ENCODE measurements at places on chromosomes 4 and X.

- DNase-seq, result no peak
Observed at GRCh38 chr4:84379917-84380641, 119.0 kb downstream of the NKX6-1 start.

GRCh38 chrX:132188175-132188574 lies 31.1 kb downstream of the RAP2C start:
- DNase-seq, result no peak

DNA sequence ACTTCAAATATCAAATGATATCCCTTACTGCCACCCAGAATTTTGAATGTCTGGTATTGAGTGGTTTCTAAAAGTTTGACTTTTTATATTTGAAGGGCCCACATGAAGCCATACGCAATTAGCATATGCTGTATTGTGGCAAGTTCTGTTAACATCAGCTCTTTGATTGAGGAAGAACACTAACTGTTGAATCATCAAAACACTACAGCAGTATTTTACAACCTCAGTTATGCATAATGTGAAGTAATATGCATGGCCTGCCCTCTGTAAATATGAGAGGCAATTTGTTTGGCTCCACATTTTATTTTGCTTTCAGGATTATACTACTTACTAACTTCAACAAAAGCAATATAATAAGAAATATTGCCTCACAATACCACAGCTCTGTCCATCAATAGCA lies 62.2 kb upstream of the DMD start:
- no peak for DNase-seq

- DNase-seq, result no peak
Observed at GRCh38 chrX:135484641-135485289, 35.7 kb upstream of the INTS6L start.

- no peak for DNase-seq
Observed at GRCh38 chr4:74108457-74109115, 9.6 kb upstream of the CXCL2 start.

All from stimulated activated effector memory CD8-positive, alpha-beta T cell treated with anti-CD3 and anti-CD28 coated beads, Interleukin-12 subunit alpha, Interleukin-12 subunit beta, amount 100 ng/mL, for 72 hours (primary cell).